SK-N-SH (cell line): ENCODE measurements at places on chromosomes 11 and 22.

GRCh38 chr11:108774037-108774730 is 109.3 kb downstream of the DDX10 start:
- DNase-seq: no peak

DNA sequence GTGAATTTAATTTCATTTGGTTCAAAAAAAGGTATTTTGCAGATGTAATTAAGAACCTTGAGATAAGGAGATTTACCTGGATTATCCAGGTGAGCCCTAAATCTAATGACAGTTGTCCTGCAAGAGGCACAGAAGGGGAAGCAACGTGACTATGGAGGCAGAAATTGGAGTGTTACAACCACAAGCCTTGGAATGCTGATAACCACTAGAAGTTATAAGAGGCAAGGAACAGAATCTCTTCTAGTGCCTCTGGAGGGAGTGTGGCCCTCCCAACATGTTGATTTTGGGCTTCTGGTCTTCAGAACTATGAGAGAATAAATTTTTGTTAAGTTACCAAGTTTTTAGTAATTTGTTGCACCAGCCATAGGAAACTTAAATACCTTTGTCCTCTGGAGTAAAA is 32.8 kb downstream of the RRM1 start:
- DNase-seq: no peak

DNA sequence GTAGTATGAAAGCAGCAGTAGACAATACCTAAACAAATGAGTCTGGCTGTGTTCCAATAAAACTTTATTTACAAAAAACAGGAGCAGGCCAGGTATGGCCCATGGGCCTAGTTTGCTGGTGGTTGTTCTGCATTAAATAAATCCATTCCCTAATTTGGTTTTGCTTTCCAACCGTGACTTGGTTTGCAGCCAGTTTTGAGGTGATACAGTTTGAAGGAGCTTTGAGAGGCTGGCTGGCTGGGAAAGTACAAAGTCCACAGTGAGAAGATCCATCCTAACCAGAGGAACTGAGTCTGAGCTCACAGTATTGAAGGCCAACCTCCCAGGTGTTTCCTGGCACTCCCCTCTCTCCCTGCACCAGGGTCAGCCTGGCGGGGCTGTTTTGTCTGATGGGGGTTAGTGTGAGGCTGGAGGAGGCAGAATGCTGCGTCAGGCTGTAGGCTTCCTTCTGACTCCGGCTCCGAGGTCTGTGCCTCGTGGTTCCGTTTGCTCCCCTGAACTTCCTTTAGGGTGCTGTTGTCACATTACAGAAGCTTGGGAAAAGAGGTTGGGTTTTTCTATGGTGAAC is 129.5 kb downstream of the MICAL2 start:
- DNase-seq: no peak

GRCh38 chr22:26608129-26608528 is 9.7 kb downstream of the CRYBB1 start:
- DNase-seq: no peak

DNA sequence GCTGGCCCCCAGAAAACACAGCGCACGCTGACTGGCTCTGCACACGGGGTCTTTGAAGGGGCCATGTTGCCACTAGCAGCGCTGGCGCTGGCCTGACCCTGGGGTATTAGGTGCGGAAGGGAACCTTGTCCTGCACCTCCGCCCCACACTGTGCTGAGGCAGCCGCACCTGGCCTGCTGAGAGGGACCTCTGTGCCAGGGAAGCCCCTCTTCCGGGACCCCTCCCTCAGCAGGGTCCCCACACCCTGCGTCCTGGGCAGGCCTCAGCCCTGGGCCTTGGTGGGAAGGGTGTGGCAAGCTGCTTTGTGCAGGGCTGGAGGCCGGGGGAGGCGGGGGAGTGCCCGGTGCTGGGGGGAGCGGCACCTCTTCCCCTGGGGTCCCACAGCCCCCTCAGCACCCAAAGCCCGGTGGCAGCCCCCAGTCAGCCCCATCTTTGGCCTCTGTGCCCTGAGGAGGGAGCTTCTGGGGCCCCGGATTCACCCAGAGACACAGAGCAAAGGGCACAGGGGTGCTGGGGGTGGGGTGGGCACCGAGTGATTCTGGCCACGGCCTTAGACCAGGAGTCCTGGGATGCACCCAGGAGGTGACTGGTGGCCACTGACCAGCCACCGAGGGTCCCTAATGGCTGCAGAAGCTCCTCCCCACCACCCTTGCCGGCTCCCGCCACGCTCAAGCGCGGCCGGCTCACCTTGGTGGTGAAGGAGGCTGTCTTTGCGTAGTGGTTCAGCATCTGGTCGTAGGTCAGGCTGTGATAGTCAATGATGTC is 11.4 kb downstream of the TTLL8 start:
- peak; percentile 36 for DNase-seq

- DNase-seq: peak; percentile 87
Measured at GRCh38 chr22:50209893-50210292, 9.1 kb downstream of the SELENOO start.

DNA sequence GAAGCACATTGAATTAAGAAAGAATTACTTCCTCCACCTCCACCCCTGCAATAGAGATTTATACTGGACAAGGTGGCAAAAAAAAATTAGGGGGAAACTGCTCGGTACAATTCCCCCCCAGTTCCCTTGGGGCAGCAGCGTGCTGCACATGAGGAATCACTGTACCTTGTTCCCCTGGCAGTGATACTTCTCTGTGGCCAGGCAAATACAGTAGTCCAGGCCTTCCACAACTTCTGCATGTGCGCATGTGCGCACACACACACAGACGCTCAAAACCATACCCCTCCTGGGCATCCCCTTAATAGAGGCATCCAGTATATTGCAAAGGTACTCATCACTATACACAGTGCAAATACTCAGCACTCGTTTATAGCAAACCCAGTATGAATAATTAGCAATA is 68.9 kb downstream of the ARFGAP2 start:
- DNase-seq: no peak

DNA sequence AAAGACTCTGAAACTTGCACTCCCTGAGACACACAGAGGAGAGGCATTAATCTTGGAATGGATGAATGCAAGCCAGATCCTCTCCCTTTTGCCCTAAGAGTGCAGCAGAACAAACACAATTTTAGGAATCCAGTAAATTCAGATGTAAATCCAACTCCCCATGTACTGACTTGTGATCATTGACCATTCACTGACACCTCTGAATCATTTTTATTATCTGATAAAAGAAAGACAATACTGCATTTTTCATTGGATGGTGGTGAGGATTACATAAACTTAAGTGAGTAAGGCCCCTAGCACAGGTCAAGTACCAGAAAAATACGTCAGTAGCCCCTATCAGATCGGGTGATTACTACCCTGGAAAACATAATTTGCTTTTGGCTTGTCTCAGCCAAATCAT is 782.9 kb upstream of the API5 start:
- no peak for DNase-seq

DNA sequence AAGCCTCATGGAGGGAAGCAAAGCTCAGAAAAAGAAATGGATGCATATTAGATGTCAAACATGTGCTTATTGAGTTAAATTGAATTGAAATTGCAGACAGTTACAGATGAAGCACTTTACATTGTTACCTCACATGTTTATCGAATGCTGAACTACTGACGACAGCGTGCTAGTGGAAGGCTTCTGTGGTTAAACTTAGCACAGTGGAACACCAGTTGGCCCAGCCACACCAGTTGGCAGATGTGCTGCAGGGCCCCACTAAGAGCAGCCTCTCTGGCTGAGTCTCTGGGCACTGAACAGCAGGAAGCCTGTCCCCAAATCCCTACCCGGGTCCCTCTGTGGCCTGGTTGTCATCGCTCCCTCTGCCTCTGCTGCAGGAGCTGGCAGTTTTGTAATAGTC is 242.1 kb downstream of the NTM start:
- no peak for DNase-seq

- no peak for DNase-seq
Measured at GRCh38 chr11:19872512-19873145, 160.0 kb downstream of the NAV2 start.

DNA sequence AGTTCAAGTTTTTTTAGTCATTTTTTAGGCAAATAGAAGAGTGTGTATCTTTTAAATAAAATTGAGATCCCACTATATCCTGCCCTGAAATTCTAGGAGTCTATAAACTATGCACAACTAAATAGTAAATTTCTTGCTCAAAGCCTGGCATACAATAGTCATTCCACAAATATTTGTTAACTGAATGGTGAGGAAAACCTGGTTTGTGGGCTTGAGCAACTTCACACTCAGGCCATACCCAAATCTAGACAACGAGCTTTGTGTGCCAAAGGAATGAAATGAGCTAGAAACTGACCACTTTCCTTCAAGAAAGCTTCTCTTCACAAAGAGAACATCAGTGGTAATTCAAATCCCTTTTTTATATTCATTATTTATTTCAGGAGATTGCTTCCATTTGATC is 39.6 kb upstream of the AMOTL1 start:
- DNase-seq: no peak
